ENCODE measurements at places on chromosomes 4 and X. TPM values are rescaled to one million over a fixed set of nuclear protein-coding genes. Genes with fewer than 3 reads are reported as not detected.

DNA sequence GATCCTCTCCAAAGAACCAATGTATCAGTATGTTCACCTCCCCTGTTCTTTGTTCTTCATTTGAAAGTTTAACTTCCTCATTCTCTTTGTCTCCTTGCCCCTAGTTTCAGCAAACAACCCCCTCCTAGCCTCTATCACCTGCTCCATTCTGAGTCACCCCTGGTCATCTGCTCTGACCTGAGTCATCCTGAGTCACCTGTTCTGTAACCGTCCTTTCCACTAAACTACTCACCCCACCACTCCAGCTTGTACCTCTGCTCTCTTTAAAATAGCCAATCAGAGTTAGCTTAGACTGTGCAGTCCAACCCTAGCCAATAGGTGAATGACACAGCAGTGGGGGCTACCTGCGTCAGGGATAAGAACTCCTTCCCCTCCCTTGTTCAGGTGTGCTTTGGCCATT lies 249.8 kb upstream of the AADAT start:
- no peak overlapping the region for H3K27ac ChIP-seq
- H3K27me3 ChIP-seq = no peaks in the 10 kb centered on the region
- no peaks in the 10 kb centered on the region for H3K4me1 ChIP-seq
- DNase-seq = no peak

DNA sequence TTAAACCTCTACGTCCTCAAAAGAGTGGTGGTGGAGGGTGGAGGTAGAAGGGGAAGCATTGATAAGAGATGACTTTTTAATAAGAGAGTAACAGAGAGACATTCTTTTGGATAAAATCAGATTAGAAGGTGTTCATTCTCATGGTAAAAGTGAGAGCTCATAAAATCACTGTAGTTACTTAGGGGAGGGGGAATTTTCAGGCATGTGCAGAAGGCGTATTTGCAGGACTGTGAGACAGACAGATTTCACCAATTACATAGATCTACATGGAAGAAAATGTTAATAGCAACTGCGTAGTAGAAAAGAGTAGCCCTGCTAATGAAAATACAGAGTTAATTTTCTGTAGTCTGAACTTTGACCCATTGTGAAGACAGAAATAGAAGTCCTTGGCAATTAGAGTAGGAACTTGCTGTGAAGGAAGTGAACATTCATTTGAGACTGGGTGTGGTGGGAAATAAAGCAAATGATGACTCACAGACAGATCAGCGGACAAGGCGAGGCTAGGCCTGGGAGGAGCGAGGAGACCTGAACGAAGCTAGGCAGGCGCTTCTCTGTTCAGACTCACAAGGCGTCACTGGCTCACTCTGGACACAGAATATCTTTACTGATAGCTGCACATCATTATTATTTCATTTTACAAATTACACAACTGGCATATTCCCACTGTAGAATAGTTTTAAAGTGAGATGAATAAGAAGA lies 57.2 kb upstream of the FAM9C start:
- peak; percentile 54 for DNase-seq
- no peak overlapping the region for H3K4me3 ChIP-seq
- H3K4me1 ChIP-seq = peaks cover 29% of the 10 kb centered on the region
- H3K36me3 ChIP-seq = no peaks in the 10 kb centered on the region
- no peaks in the 10 kb centered on the region for H3K27me3 ChIP-seq
- H3K27ac ChIP-seq = peak overlapping the region; percentile 82

- H3K4me1 ChIP-seq = peaks cover 61% of the 10 kb centered on the region
- no peak for DNase-seq
- peak overlapping the region; percentile 73 for H3K27ac ChIP-seq
- no peak overlapping the region for H3K4me3 ChIP-seq
- H3K36me3 ChIP-seq = no peaks in the 10 kb centered on the region
Observed at GRCh38 chr4:53537606-53538005, 53.7 kb downstream of the LNX1 start.

DNA sequence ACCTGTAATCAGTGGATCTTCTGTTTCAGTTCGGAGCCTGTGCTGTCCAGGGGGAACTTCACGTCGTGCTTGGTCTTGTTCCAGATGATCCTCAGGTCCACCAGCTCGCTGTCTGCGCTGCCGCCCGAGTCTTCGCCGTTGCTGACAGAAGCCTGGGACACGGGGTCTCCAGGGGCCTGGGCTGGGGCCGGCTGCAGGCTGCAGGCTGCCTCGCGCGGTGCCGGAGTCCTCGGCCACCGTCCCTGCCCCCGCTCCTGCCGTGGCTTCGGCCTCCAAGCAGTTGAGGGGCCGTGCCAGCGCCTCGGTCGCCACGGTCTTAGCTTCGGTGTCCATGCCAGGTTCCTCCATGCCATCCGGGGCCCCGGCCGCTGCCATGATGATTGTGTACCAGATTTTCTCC lies 37.3 kb upstream of the CCNI start:
- H3K4me1 ChIP-seq = no peaks in the 10 kb centered on the region
- H3K4me3 ChIP-seq = no peak overlapping the region
- peaks cover 14% of the 10 kb centered on the region for H3K27me3 ChIP-seq
- H3K36me3 ChIP-seq = no peaks in the 10 kb centered on the region
- DNase-seq = no peak

GRCh38 chr4:84530871-84531270 lies 31.8 kb upstream of the NKX6-1 start:
- no peaks in the 10 kb centered on the region for H3K4me1 ChIP-seq
- H3K27ac ChIP-seq = no peak overlapping the region
- H3K27me3 ChIP-seq = peaks cover 13% of the 10 kb centered on the region
- no peak for DNase-seq
- H3K36me3 ChIP-seq = no peaks in the 10 kb centered on the region

DNA sequence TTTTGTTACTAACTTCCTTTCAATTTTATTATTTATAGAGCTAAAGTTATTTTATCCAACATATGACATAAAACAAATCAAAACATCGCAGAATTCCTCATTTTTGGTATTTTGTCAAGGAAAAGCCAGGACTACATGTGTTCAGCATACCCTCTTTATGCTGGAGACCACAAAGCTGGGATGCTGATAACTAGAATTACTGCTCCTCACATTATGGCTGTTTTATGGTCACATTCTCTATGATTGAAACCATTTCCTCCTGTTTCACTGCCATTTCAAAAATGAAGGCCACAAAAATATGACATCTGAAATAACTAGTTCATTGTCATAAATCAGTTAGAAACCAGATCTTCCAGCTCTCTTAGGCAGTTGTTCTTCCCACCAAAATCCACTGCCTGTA lies 41.7 kb downstream of the KLHL34 start:
- no peak overlapping the region for H3K27ac ChIP-seq
- no peaks in the 10 kb centered on the region for H3K27me3 ChIP-seq

- H3K36me3 ChIP-seq = peaks cover 6% of the 10 kb centered on the region
- H3K4me1 ChIP-seq = peaks cover 11% of the 10 kb centered on the region
- DNase-seq = no peak
Observed at GRCh38 chrX:31178064-31178768, 106.4 kb upstream of the FTHL17 start.

DNA sequence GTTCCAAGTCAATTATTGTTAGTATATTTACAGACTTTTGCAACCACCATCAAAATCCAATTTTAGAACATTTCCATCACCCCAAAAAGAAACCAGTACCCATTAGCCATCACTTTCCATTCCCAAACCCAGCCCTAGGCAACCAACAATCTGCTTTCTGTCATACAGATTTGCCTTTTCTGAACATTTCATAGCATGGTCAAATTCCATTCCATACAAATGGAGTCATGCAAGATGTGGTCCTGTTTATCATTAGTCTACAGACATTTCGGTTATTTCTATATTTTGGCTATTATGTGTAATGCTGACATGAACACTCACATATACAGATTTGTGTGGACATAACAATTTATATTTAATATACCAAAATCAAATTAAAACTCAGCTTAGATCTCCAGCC lies 508.7 kb downstream of the ZNF674 start:
- H3K4me3 ChIP-seq = no peak overlapping the region
- H3K4me1 ChIP-seq = no peaks in the 10 kb centered on the region
- no peak overlapping the region for H3K27ac ChIP-seq
- no peak for DNase-seq
- no peaks in the 10 kb centered on the region for H3K27me3 ChIP-seq

DNA sequence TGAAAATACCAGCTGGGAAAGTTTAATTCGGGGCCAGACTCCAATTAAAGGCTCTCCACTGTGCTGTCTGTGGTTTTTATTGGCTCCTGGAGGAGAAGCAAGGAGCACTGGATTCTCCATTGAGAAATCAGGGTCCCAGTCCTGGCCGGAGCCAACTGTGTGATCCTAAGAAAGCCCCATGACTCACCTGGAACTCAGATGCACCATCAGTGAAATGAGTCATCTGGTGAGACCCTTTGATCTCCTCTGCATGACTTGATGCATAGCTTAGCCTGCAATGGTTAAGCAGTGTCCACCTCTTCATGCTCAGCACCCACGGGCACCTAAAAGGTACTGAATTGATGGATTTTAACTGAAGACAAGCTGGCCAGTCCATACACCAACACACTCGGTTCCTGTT lies 119.2 kb upstream of the VCX3B start:
- no peaks in the 10 kb centered on the region for H3K27me3 ChIP-seq
- H3K4me1 ChIP-seq = no peaks in the 10 kb centered on the region
- H3K36me3 ChIP-seq = no peaks in the 10 kb centered on the region
- H3K27ac ChIP-seq = no peak overlapping the region
- DNase-seq = no peak

DNA sequence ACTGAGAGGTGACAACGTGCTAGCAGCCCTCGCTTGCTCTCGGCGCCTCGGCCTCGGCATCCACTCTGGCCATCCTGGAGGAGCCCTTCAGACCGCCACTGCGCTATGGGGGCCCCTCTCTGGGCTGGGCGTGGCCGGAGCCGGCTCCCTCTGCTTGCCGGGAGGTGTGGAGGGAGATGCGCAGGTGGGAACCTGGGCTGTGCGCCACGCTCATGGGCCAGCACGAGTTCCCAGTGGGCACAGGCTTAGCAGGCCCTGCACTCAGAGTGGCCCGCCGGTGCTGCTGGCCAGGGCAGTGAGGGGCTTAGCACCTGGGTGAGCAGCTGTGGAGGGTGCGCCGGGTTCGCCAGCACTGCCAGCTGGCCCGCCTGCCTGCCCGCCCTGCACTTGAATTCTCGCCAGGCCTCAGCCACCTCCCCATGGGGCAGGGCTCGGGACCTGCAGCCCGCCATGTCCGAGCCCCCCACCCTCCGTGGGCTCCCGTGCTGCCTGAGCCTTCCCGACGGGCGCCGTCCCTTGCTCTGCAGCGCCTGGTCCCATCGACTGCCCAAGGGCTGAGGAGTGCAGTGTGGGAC lies 148.0 kb downstream of the RAPGEF2 start:
- peak overlapping the region; percentile 76 for H3K27ac ChIP-seq
- no peak overlapping the region for H3K4me3 ChIP-seq
- peaks cover 70% of the 10 kb centered on the region for H3K4me1 ChIP-seq

DNA sequence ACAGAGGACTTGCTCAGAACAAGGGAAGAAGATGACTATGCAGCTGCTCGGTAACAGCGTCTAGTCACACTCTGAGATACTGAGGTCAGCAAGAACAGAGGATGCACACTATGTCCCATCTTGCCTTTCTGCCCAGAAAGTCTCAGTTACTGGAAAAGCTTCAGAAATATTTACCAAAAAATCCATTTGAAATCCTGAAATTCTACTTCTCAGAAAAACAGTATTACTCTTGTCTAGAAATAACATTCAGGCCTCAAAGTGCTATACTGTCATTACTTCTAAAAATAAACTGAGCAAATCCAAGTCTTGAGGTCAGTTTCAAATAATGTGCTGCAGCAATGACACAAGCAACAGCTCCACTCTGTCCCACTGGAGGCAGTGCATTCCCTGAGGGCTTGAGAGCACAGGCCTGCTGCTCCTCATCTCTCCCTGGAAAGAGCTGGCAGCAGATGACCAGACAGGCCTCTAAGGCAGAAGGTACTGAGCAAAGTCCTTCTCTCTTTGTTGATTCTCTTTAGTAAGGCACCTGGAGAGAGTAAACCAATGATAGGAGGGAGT lies 76.9 kb downstream of the CAMK2D start:
- H3K36me3 ChIP-seq = no peaks in the 10 kb centered on the region
- peak overlapping the region; percentile 83 for H3K27ac ChIP-seq
- DNase-seq = peak; percentile 71
- H3K27me3 ChIP-seq = no peaks in the 10 kb centered on the region

GRCh38 chr4:88757776-88758175 lies 60.1 kb upstream of the NAP1L5 start:
- H3K4me1 ChIP-seq = peaks cover 45% of the 10 kb centered on the region
- H3K4me3 ChIP-seq = peak overlapping the region; percentile 52
- H3K36me3 ChIP-seq = peaks cover 11% of the 10 kb centered on the region
- H3K27me3 ChIP-seq = no peaks in the 10 kb centered on the region
- DNase-seq = no peak

DNA sequence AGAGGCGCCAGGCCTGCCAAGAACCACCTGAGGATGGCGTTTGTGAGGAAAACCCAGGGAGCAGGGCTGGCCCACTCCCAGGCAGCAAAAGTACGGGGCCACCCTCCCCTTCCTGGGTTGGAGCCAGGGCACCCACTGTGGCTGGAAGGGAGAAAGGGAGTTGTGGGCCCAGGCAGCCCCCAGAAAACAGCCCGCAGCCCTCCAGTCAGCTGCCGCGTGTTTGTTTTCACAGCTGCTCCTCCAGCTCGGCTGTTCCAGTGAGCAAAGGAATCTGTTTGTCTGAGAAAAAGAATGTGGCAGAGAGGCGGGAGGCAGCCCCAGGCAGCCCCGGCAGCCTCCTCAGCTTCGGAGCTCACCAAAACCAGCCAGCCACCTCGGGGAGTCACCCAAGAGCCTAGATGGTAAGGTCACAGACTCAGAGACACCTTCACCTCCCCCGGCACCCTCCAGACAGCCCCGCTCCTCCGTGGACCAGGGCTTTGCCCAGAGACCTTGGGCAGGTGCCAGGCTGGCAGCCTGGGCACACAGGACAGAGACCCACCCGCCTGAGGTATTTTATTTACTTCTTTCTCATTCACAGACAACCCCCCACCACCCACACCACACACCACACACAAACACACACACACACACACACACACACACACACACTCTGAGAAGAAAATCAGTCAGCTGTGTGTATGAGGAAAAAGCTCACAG lies 338.1 kb downstream of the BCOR start:
- H3K4me3 ChIP-seq = no peak overlapping the region
- DNase-seq = peak; percentile 23
- no peaks in the 10 kb centered on the region for H3K27me3 ChIP-seq
- no peaks in the 10 kb centered on the region for H3K36me3 ChIP-seq

- no peaks in the 10 kb centered on the region for H3K36me3 ChIP-seq
- no peak overlapping the region for H3K27ac ChIP-seq
- no peaks in the 10 kb centered on the region for H3K27me3 ChIP-seq
- H3K4me1 ChIP-seq = peaks cover 15% of the 10 kb centered on the region
Observed at GRCh38 chr4:48203819-48204218, 65.8 kb downstream of the TEC start.

DNA sequence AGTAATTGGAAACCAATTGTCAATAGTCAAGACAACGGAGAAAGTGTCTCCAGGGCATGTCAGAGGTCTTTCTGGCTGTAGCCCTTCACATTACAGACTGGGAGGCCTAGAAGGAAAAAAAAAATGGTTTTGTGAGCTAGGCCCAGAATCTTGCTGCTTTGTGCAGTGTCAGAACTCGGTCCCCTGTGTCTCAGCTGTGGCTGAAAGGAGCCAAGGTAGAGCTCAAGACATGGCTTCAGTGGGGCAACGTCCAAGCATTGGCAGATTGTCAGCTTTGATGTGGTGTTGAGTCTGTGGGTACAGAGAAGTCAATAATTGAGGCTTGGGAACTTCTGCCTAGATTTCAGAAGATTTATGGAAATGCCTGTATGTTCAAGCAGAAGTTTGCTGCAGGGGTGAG lies 103.0 kb downstream of the UGT2B28 start:
- DNase-seq = no peak
- H3K4me1 ChIP-seq = no peaks in the 10 kb centered on the region
- H3K27me3 ChIP-seq = no peaks in the 10 kb centered on the region
- no peak overlapping the region for H3K4me3 ChIP-seq

The OTC gene
- total RNA-seq = 0.58 TPM

The CT45A10 gene
- not detected for total RNA-seq

The RADX gene
- total RNA-seq = 2.3 TPM

The CLGN gene
- total RNA-seq = 47.0 TPM

The JAKMIP1 gene
- not detected for total RNA-seq

The BTC gene
- 0.25 TPM for total RNA-seq

The SGMS2 gene
- 21.4 TPM for total RNA-seq

The DNASE1L1 gene
- total RNA-seq = 56.3 TPM

Data from left ventricle myocardium inferior (tissue), 1 donor.